ENCODE measurements at places on chromosomes 6 and 20.

DNA sequence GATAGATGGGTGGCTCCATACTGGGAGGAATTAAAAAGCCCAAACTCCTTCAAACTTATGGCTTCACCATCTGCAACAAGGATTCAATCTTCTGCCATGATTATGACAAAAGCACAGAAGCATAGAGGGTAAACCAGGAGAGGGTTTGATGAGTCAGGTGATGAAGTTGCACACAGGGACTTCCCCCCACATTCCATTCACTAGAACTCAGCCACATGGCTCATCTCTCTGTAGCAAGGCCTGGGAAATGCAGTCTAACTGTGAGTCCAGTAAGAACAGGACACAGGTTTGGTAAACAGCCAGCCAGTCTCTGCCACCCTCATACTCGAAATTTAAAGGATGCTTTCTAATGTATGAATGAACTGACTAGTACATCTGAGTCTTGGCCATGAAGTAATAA is 142.9 kb downstream of the HIVEP2 start:
- peak; percentile 91 for DNase-seq

- peak; percentile 87 for DNase-seq
These were observed 20.7 kb upstream of the TRIM27 start for GRCh38 chr6:28944412-28944865.

DNA sequence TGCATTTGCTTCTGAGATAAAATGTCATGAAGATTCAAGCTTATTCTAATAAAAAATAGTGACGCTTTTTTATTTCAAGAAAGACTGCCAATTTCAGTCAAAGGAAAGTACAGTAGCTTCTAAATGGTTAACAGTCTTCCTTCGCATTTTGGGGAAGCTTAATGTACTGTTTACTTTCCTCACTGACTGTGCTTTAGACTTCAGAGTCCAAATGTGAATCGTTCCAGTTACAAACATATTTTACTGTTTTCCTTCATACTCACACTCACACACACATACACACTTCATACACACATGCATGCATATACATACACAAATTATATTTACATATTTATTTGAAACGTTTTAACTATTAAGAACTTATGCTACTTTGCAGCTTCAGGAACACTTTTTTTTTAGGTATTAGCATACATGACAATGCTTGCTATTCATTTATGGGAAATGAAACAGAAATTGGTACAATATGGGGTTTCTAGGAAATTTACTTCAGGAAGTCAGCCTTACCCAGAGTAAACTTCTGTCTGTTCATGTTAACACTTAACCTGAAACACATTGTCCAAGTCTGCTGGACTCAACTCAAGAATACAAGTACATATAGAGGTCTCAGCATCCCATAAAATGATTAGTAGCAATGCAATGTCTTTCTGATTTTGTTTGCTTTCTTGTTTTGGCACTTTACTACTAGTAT is 145.4 kb downstream of the RPS12 start:
- DNase-seq: no peak

DNA sequence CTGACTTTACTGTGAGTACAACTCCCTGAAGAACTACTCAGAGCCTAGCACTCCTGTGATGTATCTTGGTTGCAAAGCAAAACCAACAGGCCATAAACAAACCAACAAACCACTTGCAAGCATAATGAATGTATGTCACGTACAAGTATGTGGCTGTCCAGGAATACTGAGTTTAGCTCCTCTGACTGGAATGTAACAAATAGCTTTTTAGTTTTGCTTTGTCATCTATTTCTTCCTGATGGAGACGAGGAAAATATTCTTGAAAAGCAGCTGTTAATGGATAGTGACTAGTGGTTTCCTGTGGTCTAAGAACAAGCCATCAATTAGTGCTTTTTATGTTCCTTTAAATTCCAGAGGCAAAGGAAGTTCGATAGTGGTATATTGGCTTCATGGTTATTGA is 101.9 kb upstream of the LY86 start:
- DNase-seq: no peak

DNA sequence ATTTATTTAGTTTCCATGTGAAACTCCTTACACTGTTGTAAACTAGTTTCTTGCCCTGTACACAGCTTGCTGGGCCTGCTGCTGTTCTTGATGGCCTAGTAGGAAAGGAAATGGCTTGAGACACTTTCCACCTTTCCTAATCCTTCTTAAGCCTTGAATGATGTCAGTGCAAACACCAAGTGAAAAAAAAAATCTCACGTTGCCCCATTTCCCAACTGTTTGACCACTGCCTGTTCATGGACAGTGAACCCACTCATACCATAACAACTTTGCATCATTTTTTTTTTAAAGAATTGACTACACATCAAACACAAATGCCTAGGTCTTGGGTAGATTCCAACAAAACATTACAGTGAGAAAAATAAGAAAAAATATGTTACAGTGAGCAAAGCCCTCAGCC is 653.6 kb upstream of the FLRT3 start:
- peak; percentile 11 for DNase-seq

DNA sequence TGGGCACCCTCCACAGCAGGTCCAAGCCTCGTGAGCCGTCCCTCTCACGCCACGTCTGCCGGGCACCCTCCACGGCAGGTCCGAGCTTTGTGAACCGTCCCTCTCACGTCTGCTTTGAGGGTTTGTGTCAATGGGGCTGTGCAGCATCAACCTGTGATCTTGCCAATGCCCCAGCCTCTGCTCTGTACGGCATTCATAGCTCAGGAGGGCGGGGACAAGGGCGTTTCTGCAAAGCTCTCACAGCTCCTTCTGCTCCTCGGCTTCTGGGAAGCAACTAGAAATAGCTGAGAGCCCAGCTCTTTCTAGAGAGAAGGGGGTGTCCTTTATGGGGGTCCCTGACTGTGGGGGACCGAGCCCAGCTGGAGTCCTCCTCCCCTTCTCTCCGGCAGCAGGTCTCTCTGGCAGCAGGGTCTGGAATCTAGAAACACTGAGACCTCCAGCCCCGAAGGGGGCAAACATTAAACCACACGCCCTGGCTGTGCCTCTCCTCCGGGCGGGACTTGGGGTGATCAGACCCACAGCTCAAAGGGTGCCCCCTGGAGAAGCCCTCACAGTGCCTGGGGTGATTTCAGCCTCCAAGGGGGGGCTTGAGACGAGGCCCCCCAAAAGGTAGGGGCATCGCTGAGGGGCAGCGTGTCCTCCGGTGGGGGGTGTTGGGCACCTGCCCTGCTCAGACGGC is 41.2 kb upstream of the CHRNA4 start:
- DNase-seq: no peak

- DNase-seq: no peak
These were observed 193.5 kb downstream of the HIVEP2 start for GRCh38 chr6:142751452-142751851.

- DNase-seq: peak; percentile 30
These were observed 1.0 kb downstream of the MAP1LC3A start for GRCh38 chr20:34559311-34560140.

DNA sequence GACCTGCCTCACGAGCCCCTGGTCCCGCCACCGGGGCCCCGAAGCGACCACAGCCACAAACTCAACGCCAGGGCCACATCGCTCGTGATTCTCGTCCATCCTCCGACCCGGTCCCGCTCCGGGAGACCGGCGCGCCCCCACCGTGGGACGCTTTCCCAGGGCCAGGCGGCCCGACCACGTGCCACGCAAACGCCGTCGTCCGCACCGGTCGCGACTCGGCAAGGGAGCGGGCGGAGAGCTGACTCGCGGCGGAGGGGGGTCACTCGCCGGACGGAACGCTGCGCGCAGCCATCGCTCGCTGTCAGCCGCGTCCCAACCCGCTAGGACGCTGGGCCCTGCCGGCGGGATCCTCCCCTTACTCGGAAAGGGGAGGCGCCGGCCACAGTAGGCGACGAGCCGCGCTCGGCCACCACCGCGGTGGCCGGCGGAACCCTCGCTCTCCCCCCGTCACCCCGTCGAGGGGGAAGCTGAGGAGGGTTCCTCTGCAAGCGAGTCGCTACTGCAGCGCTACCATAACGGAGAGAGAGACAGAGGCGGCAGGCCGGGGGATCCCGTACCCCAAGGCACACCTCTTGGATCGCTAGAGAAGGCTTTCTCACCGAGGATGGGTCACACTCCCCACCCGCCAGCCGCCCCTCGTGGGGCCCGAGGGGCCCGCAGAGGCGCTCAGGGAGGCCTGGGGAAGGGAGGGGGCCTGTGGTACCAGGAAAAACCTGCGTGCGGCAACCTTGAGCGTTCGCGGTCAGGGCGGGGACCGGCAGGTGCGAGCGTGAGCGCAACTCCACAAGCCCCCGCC is 511.8 kb upstream of the ZNF337 start:
- DNase-seq: no peak

GRCh38 chr6:33843131-33844121 is 39.6 kb upstream of the MLN start:
- DNase-seq: no peak

DNA sequence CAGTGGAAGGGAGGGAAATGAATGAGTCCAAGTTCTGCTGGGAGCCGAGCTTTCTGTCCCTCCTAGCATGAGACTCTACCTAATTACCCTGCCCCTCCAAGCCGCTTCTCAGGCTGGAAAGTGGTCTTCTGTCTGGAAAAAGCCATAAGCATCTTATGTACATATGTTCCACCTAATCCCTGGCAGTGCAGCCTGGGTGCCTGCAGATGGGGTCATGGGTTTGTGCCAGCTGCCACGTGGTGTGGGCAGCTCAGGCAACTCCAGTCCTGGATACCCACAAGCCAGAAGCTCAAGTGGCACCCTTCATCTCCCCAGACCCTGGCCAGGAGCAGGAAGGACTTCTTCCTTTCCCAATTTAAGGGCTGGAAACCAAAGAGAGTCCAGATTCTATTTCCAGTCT is 253.1 kb downstream of the LY86 start:
- DNase-seq: no peak

DNA sequence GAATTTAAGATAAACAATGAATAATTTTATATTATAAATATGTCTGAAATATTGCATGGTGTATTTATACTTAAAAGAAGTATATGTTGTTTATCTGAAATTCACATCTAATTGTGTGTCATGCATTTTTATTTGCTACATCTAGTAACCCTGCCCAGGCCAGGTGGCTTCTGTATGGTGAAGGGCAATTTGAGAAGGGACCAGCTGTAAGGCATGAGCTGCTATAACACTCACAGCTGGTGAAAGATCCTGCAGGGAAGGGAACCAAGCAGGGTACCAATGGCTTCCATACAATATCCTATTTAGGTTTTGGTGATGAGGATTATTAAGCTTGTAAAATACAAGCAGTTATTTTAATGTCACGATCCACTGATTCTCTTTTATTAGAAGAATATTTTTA is 921.8 kb upstream of the GJE1 start:
- DNase-seq: no peak

DNA sequence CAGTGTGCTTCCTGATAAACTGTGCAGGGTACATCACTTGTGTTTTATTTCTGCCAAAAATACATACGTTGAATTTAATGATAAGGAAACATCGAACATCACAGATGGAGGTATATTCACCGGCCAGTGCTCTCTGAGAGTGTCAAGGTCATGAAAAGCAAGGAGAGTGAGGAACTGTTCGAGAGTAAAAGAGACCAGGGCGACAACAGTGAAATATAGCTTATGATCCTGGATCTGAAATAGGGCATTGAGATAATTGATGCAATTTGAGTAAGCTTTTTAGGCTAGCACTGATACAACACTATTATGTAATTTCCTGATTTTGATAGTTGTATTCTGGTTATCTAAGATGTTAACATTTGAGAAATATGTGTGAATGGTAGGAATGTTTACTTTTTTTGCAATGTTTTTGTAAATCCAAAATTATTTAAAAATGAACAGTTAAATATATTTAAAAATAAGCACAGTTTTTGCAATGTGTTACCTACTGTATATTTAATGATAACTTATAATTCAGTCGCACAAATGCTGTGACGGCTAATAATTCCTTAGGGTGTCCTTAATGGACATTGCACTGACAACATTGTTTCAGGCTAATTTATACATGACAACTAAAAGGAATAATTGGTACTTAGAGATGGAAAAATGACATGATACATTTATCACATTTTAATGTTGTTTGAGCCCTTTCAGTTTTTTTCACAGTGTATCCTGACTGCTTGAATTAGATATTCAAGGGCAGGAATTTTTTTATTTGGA is 9.9 kb downstream of the RAB32 start:
- no peak for DNase-seq

DNA sequence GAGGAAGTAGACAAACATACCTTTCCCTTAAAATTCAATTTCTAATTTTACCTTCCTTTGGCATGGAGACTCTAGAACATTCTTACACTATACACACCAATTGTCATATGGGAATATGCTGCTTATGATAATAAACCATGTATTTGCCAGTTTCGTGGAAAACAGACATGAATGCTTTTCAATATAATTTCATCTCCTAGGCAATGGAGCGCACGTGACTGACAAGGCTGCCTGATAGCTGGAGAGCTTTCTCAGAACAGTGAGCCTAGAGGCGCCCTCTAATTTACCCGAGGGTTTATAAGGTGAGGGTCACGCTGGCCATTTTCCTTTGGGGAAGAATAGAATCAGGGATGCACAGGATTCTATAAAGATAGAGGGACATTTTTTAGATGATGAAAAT is 56.5 kb downstream of the PRR18 start:
- no peak for DNase-seq

GRCh38 chr6:135535989-135536414 is 38.5 kb upstream of the AHI1 start:
- DNase-seq: peak; percentile 95

GRCh38 chr20:36030149-36030548 is 61.8 kb downstream of the CNBD2 start:
- peak; percentile 46 for DNase-seq

- no peak for DNase-seq
These were observed 365.6 kb downstream of the FARS2 start for GRCh38 chr6:5626727-5627426.

- DNase-seq: no peak
These were observed 29.2 kb upstream of the ALDH8A1 start for GRCh38 chr6:134979142-134979541.

DNA sequence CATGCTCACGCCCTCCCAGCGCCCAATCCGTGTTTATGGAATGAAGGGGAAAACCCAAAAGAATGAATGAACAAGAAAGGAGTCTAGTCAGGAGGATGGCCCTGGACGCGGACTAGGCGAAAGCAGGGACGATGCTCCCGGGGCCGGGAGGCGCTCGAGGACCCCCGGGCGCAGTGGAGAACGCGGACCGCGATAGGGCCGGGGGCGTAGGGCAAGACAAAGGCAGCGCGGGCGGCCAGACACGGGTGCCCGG is 758 bp downstream of the GCLC start:
- peak; percentile 13 for DNase-seq

- DNase-seq: no peak
These were observed 1.3 kb downstream of the AVP start for GRCh38 chr20:3082955-3083952.

GRCh38 chr20:60107621-60108390 is 149.6 kb downstream of the CDH26 start:
- DNase-seq: no peak

- DNase-seq: no peak
These were observed 87.4 kb downstream of the GJA1 start for GRCh38 chr6:121522771-121523386.

Measured in cardiac fibroblast (primary cell).